ENCODE measurements at places on chromosomes 13 and 19.

GRCh38 chr19:47247308-47247990 is 8.9 kb upstream of the CCDC9 start:
- no peak for DNase-seq

- no peak for DNase-seq
Measured at GRCh38 chr13:46097663-46098062, 7.2 kb downstream of the CPB2 start.

DNA sequence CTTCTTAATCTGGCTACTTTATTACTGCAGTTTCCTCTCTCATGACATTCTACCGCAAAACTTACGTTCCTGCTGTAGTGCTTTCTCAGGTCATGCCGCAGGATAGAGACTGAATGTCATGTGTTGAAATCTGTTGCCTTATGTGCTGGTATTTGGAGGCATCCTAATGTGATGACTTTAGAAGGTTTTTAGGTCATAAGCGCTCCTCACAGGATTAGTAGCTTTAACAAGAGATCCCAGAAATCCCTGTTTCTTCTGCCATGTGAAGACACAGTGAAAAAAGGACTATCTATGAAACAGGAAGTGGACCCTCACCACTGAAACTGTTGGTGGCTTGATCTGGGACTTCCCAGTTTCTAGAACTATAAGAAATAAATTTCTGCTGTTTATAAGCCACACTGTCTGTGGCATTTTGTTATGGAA is 209.3 kb downstream of the LACC1 start:
- DNase-seq = no peak

DNA sequence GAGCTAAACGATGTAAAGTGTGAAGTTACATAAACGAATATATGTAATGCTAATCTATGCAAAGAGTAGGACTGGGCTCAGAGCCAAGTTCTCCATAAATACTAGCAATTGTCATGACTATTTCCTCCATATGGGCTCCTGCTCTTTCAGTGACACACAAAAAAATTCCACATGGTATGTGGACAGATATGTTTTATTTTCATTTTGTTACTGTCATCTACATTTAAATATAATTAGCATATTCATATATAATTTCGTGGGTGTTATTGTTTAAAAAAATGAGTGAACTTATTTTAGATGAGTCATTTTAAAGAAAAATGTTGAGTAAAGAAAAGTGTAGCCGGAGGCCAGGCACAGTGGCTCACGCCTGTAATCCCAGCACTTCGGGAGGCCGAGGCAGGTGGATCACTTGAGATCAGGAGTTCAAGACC is 5.0 kb upstream of the IGSF23 start:
- DNase-seq = peak; percentile 25

GRCh38 chr19:35648017-35648961 is at the start of gene COX6B1:
Gene COX6B1 (plus strand): TSS chr19:35648323. CDS start chr19:35651244, 2,921 bp downstream.
- DNase-seq = peak; percentile 95

DNA sequence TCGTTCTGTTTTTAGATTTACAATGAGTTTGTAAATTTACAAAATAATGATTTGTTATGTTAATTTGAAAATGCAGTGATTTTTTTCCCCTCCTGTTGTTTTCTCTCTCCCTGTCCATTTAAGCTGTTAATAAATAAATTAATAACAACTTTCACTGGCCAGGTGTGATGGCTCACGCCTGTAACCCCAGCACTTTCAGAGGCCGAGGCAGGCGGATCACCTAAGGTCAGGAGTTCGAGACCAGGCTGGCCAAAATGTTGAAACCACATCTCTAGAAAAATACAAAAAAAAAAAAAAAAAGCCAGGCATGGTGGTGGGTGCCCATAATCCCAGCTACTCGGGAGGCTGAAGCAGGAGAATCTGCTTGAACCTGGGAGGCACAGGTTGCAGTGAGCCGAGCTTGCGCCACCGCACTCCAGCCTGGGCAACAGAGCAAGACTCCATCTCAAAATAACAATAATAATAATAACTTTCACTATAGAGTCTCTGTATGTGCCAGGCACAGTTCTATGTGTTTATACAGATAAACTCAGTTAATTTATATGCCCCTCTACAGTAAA is 229.2 kb upstream of the ARGLU1 start:
- no peak for DNase-seq

DNA sequence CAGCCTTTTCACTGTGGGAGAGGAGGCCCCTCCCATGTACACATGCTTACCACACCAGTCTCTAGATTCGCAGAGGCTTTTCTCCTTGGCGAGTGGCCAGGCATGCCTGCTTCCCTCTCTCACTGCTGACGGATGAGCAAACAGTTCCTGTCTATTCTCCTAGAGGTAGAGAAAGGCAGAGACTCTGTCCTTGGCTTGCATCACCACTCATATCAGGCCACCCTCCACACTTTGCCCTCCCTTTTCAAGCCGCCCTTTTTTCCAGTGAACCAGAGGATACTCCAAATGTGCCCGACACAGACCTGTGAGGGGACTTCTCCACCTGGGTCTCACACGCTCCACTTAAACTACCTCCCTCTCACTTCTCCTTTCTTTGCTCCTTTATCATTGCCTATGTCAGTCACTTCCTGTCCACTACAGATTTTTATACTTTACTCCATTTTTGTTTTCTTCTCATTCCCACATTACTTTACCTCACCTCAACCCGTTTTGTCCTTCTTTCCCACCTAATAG is 284.6 kb downstream of the DNAJC15 start:
- peak; percentile 70 for DNase-seq

- no peak for DNase-seq
Measured at GRCh38 chr19:57324992-57325391, 4.7 kb downstream of the ZNF543 start.

- no peak for DNase-seq
Measured at GRCh38 chr19:5782945-5783919, 1.3 kb downstream of the PRR22 start.

DNA sequence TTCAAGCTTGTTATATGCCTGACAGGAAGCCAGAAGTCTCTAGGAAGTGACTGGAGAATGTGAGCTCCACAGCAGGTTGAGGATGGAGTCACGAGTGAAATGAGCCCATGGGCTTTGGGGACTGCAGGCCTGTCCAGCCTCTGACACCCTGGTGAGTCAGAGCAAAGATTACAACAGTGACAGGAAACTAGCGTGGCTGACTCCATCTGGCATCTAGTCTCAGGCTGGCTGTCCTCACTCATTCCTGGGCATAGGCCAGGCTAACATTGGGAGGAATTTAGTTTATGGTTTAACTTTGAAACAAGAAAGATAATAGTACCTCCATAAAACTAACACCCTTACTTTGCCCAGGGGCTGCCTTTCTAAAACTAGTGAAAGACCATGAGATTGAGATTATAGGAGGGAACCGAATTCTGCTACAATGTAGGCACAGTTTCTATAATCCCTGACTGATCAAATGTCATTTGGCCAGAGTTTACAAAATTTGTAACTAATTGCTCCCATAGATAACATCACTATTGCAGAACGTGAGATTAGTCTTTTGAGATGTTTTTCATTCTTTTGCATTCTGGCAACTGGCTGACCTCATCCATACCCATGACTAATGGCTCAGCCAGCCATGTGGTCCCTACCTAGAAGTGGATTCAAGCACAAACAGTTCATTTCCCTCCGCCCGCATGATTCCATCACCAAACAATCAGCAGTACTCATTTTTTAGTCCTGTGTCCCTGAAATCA is 28.4 kb downstream of the PSG1 start:
- DNase-seq = no peak

GRCh38 chr13:74217811-74218210 is 83.6 kb upstream of the KLF12 start:
- DNase-seq = no peak

DNA sequence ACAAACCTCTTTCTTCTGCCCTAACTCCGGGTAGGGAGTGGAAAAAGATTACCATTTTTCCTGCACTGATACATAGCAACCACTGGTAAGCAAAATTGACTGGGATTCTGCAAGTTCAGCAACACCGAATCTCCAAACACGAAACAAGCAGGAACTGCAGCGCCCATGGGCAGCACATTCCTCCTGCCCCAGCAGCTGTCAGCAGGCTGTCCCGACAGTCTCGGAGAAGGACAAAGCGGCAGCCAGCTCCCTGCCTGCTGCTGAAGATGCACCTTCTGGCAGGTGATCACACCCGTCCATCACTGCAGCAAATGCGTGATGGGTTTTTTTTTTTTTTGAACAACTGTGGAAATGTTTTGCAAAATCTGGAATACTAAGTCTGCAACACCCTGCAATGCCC is 6.7 kb downstream of the TMTC4 start:
- DNase-seq = no peak

DNA sequence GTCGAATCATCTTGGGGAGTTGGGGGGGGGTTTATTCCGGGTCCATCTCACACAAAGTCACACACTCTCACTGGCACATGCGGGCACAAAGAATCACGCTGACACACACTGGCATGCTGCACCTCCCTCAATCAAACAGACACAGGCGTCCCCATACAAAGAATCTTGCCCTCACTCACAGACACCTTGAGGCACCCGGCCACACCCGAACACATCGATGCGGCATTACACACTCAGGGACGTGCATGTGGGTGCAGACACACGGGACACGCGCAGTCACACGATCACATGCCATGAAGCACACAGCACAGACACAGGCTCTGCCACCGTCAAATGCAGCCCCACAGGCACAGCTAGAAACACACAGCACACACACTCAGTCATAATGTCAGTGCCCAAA is 7.8 kb downstream of the NFIX start:
- DNase-seq = no peak

All from NCI-H2081 (cell line).